ENCODE measurements at places on chromosomes 11 and 22. TPM values are rescaled to one million over a fixed set of nuclear protein-coding genes. Genes with fewer than 3 reads are reported as not detected.

The ASPHD2 gene
- total RNA-seq, result 0.75 TPM

The TESMIN gene
- total RNA-seq, result 3.6 TPM

The HEPACAM gene
- total RNA-seq, result 0.38 TPM

The FSHB gene
- total RNA-seq, result not detected

The KIF18A gene
- total RNA-seq, result 1.1 TPM

DNA sequence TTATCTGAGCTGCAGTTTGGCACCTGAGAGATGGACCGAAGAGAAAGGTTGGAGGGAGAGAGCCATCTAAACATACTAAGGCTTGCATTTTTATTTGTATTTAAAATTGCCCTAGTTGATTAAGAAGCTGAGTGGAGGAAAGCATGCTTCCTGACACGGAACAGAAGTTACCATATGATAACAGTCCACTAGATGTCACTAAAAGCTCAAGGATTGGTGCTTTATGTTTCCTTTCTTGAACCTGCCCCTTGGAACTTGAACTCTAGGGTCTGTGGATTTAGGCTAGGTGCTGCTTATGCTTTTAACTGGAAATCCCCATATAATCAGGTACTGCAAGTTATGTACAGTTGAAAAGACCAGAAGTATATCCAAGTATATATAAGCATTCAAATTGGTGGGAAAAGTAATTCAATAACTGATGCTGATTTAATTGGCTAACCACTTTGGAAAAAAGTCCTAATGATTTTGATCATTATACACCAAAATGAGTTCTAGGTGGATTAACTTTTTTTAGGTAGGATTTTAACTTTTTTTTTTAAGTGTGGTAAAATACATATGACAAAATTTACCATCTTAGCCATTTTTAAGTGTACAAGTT is 9.5 kb downstream of the RBMXL2 start:
- no peaks in the 10 kb centered on the region for H3K4me1 ChIP-seq
- no peak for DNase-seq

GRCh38 chr11:40032331-40032730 is 1427.1 kb downstream of the LRRC4C start:
- H3K4me3 ChIP-seq, result no peak overlapping the region
- H3K36me3 ChIP-seq, result no peaks in the 10 kb centered on the region
- H3K27ac ChIP-seq, result no peak overlapping the region
- H3K27me3 ChIP-seq, result no peaks in the 10 kb centered on the region
- no peaks in the 10 kb centered on the region for H3K4me1 ChIP-seq

- no peak overlapping the region for H3K27ac ChIP-seq
- DNase-seq, result no peak
- H3K4me1 ChIP-seq, result no peaks in the 10 kb centered on the region
- no peaks in the 10 kb centered on the region for H3K36me3 ChIP-seq
- H3K27me3 ChIP-seq, result no peaks in the 10 kb centered on the region
Observed at GRCh38 chr11:1927026-1927847, 7.7 kb downstream of the TNNT3 start.

- no peaks in the 10 kb centered on the region for H3K27me3 ChIP-seq
- H3K4me3 ChIP-seq, result no peak overlapping the region
- H3K36me3 ChIP-seq, result no peaks in the 10 kb centered on the region
- peak overlapping the region; percentile 63 for H3K27ac ChIP-seq
Observed at GRCh38 chr11:20011307-20011951, 148.8 kb downstream of the DBX1 start.

DNA sequence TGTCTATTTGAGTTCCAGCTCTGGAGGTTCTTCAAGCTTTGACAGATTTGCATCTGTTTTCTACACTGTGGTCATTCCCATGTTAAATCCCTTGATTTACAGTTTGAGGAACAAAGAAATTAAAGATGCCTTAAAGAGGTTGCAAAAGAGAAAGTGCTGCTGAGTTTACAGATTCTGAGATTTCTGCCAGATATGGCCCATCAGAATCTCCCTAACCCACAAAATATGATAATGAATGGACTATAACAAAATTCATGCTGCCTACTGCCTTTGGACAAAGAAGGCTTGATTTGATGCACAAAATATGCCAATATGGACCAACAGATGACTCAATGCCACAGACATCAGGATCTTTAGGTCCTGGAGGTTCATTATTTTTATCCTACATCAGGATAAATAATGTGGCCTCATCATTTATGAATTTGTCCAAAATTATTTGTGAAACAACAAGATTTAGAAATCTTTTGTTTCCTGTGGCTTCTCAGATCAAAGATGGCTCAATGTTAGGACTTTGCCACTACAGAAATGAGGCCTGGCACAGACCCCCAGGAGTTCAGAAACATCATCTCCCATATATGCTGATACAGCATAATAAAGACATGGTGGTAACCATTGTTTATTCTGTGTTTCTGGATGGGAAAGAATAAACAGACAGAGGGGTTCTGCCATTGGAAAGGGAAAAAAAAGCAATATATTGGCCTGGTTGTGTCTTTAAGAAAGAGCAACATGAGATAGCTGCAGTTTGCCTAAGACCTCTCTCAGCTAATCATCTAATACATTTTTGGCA is 6.7 kb downstream of the OR5AN1 start:
- DNase-seq, result no peak
- H3K4me3 ChIP-seq, result no peak overlapping the region
- H3K4me1 ChIP-seq, result no peaks in the 10 kb centered on the region
- H3K27me3 ChIP-seq, result no peaks in the 10 kb centered on the region
- no peaks in the 10 kb centered on the region for H3K36me3 ChIP-seq
- H3K27ac ChIP-seq, result no peak overlapping the region

- no peaks in the 10 kb centered on the region for H3K36me3 ChIP-seq
- no peak for DNase-seq
- H3K27me3 ChIP-seq, result no peaks in the 10 kb centered on the region
- peaks cover 22% of the 10 kb centered on the region for H3K4me1 ChIP-seq
- no peak overlapping the region for H3K27ac ChIP-seq
Observed at GRCh38 chr11:116804001-116804400, 12.3 kb upstream of the APOA5 start.

DNA sequence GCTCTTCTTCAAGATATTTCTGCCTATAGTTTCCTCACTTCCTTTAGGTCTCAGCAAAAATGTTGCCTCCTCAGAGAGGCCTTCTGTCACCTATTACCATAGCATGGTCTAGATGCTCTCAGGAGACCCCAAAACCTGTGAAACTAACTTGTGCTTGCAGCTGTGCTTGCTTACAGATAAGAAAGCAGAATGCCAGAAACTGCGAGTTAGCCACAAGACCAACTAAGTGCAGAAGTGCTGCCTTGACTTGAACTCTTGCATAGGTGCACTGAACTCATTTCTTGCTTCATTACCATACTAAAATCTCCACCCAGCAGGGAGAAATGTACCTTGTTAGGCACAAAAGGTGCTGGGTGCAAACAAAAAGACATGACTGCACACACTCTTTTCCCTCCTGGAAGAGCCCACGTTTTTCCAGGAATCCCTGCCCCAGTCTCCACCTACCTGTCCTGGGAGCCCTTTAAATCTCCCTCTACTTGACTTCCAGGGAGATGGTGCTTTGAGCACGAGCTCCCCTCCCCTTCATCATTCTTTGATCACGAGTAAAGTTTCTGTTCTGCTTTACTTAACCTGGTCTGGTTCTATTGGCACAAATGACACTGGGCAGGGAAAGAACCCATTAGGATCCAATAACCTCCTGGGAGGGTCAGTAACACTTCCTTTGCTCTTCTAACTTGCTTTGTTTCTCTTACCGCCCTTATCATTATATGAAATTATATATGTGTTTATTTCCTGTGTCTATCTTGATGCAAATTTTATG is 137.7 kb upstream of the DDI1 start:
- DNase-seq, result no peak
- H3K27me3 ChIP-seq, result no peaks in the 10 kb centered on the region
- H3K4me1 ChIP-seq, result no peaks in the 10 kb centered on the region
- H3K27ac ChIP-seq, result no peak overlapping the region
- H3K36me3 ChIP-seq, result no peaks in the 10 kb centered on the region

- no peak overlapping the region for H3K27ac ChIP-seq
- no peak overlapping the region for H3K4me3 ChIP-seq
- DNase-seq, result no peak
- H3K27me3 ChIP-seq, result no peaks in the 10 kb centered on the region
- no peaks in the 10 kb centered on the region for H3K36me3 ChIP-seq
- no peaks in the 10 kb centered on the region for H3K4me1 ChIP-seq
Observed at GRCh38 chr22:48153726-48154125, 1391.3 kb downstream of the TBC1D22A start.

GRCh38 chr11:120819003-120819402 is 204.9 kb upstream of the TBCEL start:
- no peak overlapping the region for H3K4me3 ChIP-seq
- H3K27me3 ChIP-seq, result no peaks in the 10 kb centered on the region
- H3K4me1 ChIP-seq, result no peaks in the 10 kb centered on the region
- H3K27ac ChIP-seq, result no peak overlapping the region

DNA sequence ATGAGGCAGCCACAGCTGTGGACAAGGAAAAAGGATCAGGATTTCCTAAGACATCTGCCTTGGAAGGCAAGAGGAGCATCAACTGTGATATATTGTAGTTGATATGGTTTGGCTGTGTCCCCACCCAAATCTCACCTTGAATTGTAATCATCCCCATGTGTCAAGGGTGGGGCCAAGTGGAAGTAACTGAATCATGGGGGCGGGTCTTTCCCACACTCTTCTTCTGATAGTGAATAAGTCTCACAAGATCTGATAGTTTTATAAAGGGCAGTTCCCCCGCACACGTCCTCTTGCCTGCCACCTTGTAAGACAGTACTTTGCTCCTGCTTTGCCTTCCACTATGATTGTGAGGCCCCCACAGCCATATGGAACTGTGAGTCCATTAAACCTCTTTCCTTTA is 10.2 kb downstream of the RIC8A start:
- no peaks in the 10 kb centered on the region for H3K4me1 ChIP-seq
- H3K27ac ChIP-seq, result no peak overlapping the region
- H3K36me3 ChIP-seq, result peaks cover 17% of the 10 kb centered on the region

GRCh38 chr22:47918276-47918921 is 1155.9 kb downstream of the TBC1D22A start:
- H3K27ac ChIP-seq, result no peak overlapping the region
- no peaks in the 10 kb centered on the region for H3K27me3 ChIP-seq
- H3K4me1 ChIP-seq, result no peaks in the 10 kb centered on the region
- no peaks in the 10 kb centered on the region for H3K36me3 ChIP-seq

DNA sequence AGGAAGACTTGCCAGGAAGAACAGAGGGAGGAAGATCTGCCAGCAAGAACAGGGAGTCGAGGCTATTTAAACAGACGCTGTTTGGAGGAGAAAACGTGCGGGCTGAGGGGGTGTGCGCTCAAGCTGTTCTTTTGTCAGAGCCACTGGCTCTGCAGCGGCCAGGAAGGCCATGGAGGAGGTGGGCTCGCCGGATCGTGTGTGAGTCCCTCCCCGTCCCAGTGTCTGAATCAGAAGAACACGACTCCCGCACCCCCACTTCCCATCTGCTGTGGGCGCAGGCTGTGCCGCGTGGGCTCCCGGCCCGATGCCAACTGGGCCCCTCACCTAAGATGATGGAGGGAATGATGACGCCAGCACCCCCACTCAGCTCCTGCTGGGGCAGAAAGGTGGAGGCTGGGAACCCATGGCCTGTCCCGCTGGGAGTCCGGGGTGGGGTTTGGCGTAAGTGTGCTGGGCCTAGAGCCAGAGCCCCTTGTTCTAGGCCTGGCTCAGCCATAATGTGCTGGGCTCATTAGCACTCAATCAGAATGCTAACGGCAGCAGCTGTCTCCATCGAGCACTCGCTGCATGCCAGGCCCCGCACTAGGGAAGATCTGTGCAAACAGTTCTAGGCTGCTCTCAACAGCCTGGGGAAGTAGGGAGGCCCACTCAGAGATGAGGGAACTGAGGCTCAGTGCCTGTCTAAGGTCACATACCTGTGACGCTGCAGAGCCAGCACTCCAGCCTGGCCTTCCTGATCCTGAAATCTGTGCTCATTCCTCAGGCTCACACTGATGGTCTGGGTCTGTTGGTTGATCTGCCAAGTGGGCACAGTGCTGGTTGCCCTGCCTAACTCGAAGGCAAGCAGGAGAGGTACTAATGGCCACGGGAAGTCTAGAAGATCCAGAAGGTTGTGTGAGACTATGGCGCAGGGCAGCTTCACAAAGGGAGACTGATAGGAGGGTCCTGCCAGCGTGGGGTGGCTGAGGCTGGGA is 11.5 kb downstream of the NPTXR start:
- H3K36me3 ChIP-seq, result no peaks in the 10 kb centered on the region
- H3K4me3 ChIP-seq, result no peak overlapping the region
- no peaks in the 10 kb centered on the region for H3K4me1 ChIP-seq
- H3K27ac ChIP-seq, result no peak overlapping the region

DNA sequence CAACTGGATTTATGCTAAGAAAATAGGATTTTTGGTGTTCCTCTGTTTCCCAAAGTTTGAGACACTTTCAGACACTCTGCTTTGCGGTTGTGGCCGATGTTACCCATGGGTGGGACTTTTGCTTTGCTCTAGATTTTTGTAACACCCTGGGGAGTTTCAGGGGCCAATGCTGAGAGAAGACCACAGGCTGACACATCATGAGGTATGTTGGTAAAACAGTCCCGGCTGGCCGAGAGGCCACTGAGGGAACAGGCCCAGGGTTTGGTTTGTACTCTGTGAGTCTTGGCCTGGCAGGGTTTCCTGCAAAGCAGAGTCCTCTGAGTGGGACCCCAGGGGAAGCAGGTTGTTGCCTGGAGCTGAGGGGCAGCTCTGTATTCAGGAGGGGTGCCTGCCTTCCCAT is 78.5 kb upstream of the PITPNB start:
- no peaks in the 10 kb centered on the region for H3K36me3 ChIP-seq
- no peak for DNase-seq
- no peak overlapping the region for H3K27ac ChIP-seq
- no peak overlapping the region for H3K4me3 ChIP-seq

DNA sequence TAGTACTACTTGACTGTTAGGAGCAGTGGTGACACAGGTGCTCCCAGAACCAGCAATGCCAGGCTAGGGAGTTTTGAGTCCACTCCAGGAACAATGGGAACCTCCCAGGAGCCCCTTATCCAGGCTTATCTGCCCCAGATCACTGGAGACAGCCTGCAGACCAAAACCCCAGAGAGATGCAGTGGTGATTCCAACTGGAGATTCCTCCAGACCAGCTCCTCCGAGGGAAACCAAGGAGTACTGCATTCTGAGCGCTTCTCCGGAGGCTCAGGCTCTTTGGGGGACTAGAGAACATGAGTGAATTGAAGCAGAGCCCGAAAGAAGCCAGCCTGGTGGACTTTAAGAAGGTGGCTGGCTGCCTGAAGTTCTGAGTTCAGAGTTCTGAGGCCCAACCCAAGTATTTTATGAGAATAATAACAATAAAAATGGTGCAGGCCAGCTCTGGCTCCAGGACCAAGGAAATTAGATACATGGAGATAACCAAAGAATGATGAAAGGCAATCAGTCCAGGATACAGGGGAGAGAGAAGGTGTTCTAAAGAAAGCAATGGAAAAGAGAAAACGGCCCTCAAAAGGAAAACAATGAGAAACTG is 1.3 kb upstream of the TMEM25 start:
- no peaks in the 10 kb centered on the region for H3K27me3 ChIP-seq
- H3K36me3 ChIP-seq, result no peaks in the 10 kb centered on the region
- peak overlapping the region; percentile 59 for H3K27ac ChIP-seq
- DNase-seq, result no peak
- peak overlapping the region; percentile 99 for H3K4me3 ChIP-seq
- H3K4me1 ChIP-seq, result peaks cover 8% of the 10 kb centered on the region

- H3K4me3 ChIP-seq, result no peak overlapping the region
- H3K27ac ChIP-seq, result no peak overlapping the region
- DNase-seq, result no peak
- H3K36me3 ChIP-seq, result no peaks in the 10 kb centered on the region
Observed at GRCh38 chr11:68028802-68029545, 1.5 kb upstream of the NDUFS8 start.

- no peaks in the 10 kb centered on the region for H3K4me1 ChIP-seq
- no peaks in the 10 kb centered on the region for H3K36me3 ChIP-seq
- no peak overlapping the region for H3K4me3 ChIP-seq
- H3K27ac ChIP-seq, result no peak overlapping the region
- DNase-seq, result no peak
- H3K27me3 ChIP-seq, result no peaks in the 10 kb centered on the region
Observed at GRCh38 chr11:10386361-10386760, 68.7 kb upstream of the AMPD3 start.

Data from pancreas (tissue), 10 donors.